ENCODE measurements at places on chromosomes 11 and 22. TPM values are rescaled to one million over a fixed set of nuclear protein-coding genes. Genes with fewer than 3 reads are reported as not detected.
A peak's percentile ranks its signal among the peaks of the same experiment; 100 is the strongest.

DNA sequence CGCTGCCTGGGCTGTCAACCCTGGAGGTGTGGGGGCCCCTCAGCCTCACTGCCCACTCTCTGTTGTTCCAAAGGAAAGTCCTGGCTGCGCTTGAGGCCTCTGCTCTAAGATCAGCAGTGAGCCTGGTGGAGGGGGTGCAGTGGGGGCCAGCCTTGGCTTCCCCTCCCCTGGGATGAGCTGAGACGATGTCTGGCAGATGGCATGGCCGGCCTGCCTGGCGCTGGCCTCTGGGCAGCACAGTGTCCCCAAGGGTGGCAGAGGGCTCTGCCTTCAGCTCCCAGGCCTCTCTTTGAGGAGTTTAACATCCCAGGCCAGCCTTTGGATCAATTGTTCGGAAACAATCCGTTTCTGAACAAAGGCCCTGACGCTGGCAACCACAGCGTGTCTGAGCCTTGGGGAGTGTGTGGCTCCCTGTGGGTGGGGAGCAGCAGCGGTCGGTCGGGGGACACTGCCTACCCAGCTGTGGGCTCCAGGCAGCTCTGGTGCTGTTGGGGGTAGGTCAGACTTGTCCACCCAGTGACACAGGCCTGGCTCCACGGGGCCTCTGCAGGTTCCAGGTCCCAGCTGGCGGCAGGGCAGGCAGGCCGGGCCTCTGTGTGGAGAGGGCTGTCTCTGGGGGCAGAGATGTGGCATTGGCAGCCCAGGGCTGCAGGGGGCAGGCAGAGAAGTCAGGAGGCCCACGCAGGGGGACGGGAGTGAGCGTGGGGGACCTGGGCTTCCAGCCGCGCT is 12.1 kb downstream of the TSPAN4 start:
- peak; percentile 45 for ATAC-seq

DNA sequence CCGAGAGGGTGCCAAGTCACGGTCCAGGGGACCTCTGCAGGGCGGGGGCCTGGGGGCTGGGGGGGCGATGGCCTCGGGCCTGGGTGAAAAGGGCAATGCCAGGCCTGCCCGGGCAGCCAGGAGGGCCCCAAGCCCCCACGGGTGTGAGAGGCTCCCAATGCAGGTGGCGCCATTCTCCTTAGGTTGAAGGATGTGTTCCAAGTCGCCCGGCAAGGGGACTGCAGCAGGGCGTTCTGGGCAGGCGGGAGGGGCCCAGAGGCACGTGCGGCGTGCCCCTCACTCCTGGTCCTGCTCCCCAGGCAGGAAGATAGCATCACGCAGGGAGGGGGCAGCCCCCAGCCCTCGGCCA is 730 bp upstream of the TNNI2 start:
- ATAC-seq = no peak

The OR52E8 gene
- total RNA-seq = not detected

The MICALL1 gene
- 25.0 TPM for total RNA-seq

GRCh38 chr11:20762980-20763379 is 93.6 kb downstream of the NELL1 start:
- ATAC-seq = no peak

The HORMAD2 gene
- total RNA-seq = 0.25 TPM

- ATAC-seq = no peak
These were observed 43.5 kb downstream of the DRG1 start for GRCh38 chr22:31442768-31443489.

The APOL3 gene
- total RNA-seq = 0.23 TPM

DNA sequence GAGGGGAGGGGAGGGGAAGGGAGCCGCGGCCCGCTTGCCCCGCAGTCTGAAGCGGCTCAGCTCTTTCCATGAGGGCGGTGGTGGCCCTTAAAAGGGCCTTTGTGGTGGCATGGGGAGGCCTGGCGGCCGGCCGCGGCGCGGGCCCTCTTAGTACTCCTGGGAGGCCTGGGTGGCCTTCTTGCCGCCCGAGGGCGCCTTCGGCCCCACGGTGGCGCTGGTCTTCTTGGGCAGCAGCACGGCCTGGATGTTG is 6.9 kb downstream of the DPAGT1 start:
- ATAC-seq = peak; percentile 77

The MRPL40 gene
- total RNA-seq = 33.6 TPM

The NUP98 gene
- 45.8 TPM for total RNA-seq

The OR10A2 gene
- total RNA-seq = 1.4 TPM

DNA sequence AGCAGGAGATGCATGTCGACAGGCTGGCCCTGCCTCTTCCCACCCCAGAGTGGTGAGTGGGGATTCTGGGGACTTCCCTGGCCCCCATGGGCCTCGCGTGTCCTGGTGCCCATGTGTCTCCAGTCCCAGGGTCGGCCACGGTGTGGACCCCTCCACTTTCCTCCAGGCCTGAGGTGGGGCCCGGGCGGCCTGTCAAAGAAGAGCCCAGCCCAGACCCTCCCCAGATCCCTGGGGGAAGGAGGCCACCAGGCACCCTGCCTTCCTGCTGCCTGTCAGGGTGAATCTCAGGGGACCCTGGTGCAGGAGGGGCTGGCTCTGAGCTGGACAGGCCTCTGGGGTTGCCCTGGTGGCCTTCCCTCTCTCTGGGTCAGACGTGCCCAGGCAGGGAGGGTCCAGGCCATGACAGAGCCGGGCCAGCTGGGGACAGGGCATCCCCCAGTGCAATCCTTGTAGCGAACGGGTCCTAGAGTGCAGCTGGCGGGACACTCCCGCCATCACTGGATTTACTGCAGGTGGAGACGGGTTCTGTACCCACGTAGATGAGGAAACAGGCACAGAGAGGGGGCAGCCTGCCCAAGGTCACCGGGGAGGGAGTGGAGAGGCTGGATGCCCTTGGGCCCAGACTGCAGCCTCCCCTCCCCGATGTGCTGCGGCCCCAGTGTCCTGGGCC is 13.5 kb upstream of the MUC6 start:
- ATAC-seq = no peak

GRCh38 chr22:27250886-27251285 is 550.7 kb downstream of the MN1 start:
- ATAC-seq = no peak

DNA sequence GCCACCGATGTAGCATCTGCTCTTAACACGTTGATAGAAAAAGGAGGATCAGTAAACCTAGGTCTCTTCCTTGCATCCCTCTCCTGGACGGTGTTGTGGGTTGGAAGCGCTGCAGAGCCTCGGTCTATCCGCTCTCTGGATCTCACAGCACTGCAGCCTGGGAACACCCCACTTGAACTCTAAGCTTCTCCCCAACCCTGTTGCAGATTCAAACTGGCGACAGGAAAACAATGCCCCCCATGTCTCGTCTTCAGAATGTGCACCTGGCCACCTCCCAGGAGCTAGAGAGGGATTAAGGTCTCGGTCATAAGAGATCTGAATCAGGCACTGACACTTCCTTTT is 454 bp downstream of the TMEM218 start:
- ATAC-seq = peak; percentile 0

GRCh38 chr22:43446916-43447315 is 35.1 kb downstream of the MPPED1 start:
- no peak for ATAC-seq

- no peak for ATAC-seq
These were observed 43.7 kb downstream of the MOB2 start for GRCh38 chr11:1442807-1443366.

- no peak for ATAC-seq
These were observed 80.0 kb downstream of the MED15 start for GRCh38 chr22:20587206-20587958.
